AG04450 (cell line): ENCODE measurements at places on chromosomes 4 and X.

GRCh38 chr4:9949573-9949972 is 71.7 kb downstream of the SLC2A9 start:
- DNase-seq, result no peak

DNA sequence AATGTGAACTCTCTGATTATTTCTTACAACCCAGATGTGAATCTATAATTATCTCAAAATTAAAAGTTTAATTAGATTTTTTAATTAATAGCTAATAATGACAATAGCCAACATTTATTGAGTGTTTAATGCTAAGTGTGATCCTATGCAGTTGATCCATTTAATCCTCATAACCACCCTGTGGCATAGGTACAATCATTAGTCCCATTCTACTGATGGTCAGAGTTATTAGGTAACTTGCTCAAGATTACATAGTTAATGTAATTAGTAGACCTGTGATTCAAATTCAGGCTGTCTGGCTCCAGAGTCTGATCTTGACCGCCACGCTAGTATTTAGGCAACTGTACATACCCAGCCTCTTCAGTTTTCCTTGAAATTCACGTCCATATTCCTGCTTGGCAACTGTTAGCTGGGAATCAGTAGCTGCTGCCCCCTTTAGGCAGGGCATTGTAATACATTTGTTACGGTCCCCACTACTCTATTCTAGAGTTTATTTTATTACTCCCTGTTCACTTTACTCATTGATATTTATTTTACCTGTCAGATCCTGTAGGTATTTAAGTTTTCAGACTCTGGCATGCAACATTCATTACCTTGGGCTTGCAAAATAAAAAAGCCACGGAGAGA is 20.6 kb upstream of the TEC start:
- no peak for DNase-seq

DNA sequence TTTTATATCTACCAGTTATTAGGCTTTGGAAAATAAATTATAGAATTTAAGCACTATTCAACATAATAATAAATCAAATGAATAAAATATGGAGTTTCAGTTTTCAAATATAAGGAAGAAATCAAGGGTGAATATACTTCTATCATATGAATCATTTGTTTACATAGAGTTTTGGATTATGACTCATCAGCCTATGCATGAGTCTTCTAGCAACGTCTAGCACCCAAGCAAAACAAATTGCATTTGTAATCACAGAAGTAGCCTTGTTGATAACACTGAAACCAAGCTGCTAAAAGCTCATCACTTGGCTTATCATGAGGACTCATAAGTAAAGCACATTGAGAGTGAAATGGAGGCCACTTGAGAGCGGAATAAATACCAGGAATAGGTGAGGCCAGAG is 434.6 kb downstream of the PCDH11X start:
- no peak for DNase-seq

DNA sequence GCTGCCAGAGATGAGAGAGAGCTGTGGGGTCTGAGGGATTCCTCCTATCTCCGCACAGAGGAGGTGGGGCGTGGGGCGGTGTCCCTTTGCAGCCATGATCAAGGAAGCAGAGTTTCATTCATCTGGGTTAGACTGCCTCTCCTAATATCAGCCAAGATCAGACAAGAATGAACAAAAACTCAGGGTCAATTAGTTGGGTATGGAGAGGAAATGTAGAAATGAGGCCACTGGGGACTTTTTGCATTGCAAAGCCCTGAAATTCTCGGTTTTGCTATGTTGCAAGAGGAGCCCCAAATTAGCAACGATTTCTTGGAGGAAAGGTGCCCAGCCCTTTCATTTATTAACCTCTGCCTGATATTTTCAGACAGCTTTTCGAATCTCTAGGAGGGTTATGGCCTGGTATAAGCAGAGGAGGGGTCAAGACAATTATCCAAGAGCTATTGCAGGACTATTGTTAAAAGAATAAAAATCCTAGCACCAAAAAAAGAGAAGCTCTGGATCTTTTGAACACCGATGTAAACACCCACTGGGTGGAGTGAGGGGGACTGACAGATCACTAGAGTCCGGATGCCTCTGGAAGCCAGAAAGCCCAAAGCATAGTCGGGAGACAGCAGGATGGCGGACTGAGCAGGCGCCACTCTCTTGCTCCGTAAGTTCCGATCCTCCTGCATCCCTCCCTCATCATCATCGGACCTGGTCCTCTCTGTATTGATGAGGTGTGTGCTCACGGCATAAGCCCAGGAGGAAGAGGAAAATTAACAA is 34.4 kb upstream of the ACSL1 start:
- DNase-seq, result no peak

GRCh38 chr4:98113012-98113411 is 30.3 kb downstream of the STPG2 start:
- DNase-seq, result no peak

GRCh38 chr4:8832113-8832915 is 39.3 kb downstream of the HMX1 start:
- no peak for DNase-seq

- no peak for DNase-seq
Measured at GRCh38 chr4:87100168-87100567, 120.2 kb downstream of the KLHL8 start.

- no peak for DNase-seq
Measured at GRCh38 chr4:62953752-62954151, 1455.5 kb downstream of the TECRL start.

GRCh38 chrX:108438110-108438623 is at the start of gene COL4A6:
Gene COL4A6, minus strand, starts transcription at chrX:108438422. Its CDS starts 226 bp downstream, at chrX:108438196.
- DNase-seq, result no peak

DNA sequence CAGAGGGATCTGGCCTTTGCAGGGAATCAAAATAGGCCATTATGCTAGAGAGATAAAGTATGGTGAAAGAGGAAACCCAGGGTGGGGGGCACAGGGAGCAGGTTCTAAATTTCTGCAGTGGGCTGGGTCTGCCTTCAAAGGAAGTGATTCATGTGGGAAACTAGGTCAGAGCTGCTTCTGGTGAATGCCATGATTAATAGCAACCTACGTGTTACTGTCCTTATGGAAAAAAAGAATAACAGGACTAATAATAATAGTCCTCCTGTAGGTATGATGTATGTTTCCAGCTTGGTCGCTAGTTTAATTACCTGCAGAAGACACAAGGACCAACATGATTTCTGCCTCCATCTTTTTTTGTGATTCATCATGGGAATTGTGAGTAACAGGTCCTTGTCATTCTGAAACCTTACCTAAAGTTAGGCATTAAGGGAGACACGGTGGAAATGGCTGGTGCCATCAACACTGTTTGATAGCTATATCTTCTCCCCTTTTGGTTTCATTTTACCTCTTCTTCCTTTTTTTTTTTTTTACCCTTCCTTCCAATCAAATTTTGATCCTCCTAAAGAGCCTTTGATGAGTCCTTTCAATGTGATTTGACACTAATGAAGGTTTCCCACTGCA is 180.4 kb downstream of the CPEB2 start:
- no peak for DNase-seq

DNA sequence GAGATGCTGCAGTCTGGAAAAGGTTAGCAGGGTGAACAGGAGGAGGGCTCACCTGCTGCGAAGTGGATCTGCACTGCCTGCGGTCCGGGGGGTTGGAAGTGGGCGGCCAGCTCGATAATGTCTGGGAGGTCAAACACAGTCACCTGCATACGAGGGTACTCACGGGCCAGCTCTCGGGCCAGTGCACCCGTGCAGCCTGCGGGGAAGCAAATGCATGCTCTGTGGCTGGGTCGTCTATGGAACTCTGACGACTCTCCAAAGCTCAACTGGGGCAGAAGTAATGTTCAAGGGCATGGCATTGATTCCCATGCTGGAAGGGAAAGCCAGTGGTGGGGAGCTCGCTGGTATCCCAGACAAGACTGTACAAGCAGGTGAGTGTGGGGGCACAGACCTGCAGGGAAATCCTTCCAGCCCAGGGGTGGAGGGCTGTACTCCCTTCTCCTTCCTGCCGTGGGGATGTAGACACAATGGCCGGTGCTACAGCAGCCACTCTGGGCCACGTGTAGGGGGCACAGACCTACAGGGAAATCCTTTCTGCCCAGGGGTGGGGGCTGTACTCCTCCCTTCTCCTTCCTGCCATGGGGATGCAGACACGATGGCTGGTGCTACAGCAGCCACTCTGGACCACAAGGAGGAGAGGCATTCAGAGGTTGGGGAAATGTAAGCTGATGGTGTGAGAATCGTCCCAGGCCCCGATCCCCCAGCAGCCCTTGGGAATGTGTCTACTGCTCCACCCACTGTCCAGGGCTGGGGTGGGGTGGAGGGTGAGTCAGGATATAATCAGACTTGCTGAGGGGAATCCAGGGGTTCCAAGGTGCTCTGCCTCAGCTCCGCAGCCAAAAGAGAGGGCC is 26.2 kb upstream of the SLC25A6 start:
- no peak for DNase-seq

DNA sequence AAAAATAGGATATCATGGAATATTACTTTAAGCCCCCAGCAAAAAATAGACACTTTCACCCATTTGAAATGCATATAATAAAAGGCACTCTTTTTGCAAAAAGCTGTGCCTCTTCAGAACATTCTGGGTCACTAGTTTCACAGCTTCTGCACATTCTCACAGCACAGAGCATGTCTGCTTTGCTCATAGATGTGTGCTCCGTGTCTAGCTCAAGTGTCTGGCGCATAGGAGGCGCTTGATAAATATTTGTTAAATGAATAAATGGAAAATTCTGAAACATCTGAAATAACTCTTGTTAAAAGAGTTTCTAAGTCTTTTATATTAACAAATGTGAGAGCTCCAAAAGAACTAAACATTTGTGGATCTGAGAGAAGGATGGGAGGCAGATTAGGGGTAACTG is 275.2 kb downstream of the PTTG2 start:
- no peak for DNase-seq
